Forelimb muscle (tissue), 1 donor: ENCODE measurements at places on chromosomes 2 and 18.

GRCh38 chr2:65436824-65437221 is 4.4 kb upstream of the SPRED2 start:
- DNase-seq = no peak

DNA sequence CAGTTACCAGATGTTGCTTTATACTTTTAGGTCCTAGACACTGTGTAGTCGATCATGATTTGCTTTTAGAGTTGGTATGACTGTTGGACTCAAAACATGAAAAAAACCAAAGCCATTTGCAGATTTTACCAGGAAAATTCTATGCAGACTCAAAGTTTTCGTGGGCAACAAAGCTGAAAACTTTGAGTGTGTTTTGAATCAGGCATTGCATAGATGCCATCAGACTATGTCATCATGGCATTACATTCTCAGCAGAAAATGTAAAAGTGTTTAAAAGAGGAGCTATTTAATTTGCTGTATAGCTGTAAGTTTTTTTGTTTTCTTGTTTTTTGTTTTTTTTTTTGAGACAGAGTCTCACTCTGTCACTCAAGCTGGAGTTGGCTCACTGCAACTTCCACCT is 43.5 kb upstream of the ELAC1 start:
- no peak for DNase-seq

GRCh38 chr2:110858135-110858725 is 125.9 kb downstream of the ACOXL start:
- DNase-seq = no peak

- no peak for DNase-seq
Observed at GRCh38 chr2:217262911-217263310, 403.0 kb upstream of the TNP1 start.
